ENCODE measurements at places on chromosomes 7 and 10. TPM values are rescaled to one million over a fixed set of nuclear protein-coding genes. Genes with fewer than 3 reads are reported as not detected.

- H3K4me3 ChIP-seq: no peak overlapping the region
- no peaks in the 10 kb centered on the region for H3K27me3 ChIP-seq
- DNase-seq: no peak
- no peaks in the 10 kb centered on the region for H3K36me3 ChIP-seq
These were observed 41.1 kb upstream of the DLG5 start for GRCh38 chr10:77967611-77968022.

DNA sequence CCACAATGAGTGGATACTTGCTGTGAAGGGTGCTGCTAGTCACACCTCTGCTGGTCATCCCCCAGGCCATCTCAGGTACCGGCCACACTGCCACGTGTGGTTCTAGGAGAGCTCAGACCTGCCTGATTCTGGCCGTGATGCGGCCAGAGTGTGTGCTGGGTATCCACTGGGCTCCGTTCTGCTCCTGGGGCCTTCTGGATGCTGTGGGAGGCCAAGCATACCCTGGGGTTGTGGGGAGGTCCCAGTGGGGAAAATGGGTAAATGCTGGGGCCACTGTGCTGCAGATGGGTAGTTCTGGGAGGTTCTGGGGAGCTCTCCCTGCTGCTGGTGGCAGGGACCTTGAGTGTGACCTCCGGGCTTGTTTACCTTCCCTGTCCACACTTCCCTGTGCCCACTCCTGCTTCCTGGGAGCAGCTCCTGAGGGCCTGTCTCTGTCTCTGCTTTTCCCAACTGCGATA, 318.4 kb downstream of the GLRX3 start:
- no peak overlapping the region for H3K27ac ChIP-seq
- no peaks in the 10 kb centered on the region for H3K4me1 ChIP-seq
- no peaks in the 10 kb centered on the region for H3K36me3 ChIP-seq
- no peak for DNase-seq
- no peaks in the 10 kb centered on the region for H3K27me3 ChIP-seq

DNA sequence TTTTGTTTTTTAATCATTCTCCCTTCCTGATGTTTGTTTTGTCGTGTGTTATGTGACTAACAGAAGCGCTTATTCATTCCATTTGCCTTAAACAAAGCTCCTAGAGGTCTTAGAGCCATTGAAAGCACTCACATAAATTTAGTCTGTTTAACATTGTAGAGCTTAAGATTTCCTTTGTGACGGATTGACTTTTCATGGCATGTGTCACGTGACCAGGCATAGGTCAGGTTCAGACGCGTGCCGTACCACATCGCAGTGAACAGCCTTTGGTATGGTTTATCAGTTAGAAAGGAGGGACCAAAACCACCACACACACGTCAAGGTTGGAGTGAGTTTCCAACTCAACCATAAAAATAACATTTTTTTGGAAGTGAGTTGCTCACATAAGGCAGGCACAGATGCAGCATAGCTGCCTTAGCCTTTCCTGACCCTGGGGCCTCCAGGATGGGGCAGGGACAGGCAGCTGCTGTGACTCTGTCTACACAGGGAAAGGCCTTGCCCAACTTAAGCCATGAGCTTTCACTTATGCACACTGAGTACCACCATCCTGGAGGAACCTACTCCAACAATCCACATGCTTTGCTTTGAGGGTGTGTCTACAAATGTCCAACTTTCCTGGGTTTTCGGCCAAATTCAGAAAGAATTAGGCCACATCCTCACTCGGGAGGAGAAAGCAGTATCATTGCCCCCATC, 55.5 kb downstream of the WDFY4 start:
- H3K27ac ChIP-seq: no peak overlapping the region
- no peaks in the 10 kb centered on the region for H3K27me3 ChIP-seq
- no peak overlapping the region for H3K4me3 ChIP-seq
- no peaks in the 10 kb centered on the region for H3K36me3 ChIP-seq
- H3K4me1 ChIP-seq: no peaks in the 10 kb centered on the region
- DNase-seq: no peak

TBC1D12 gene
- total RNA-seq: 3.6 TPM

SPDYE6 gene
- total RNA-seq: not detected
